ENCODE measurements at places on chromosomes 16 and 17. TPM values are rescaled to one million over a fixed set of nuclear protein-coding genes. Genes with fewer than 3 reads are reported as not detected.
A peak's percentile ranks its signal among the peaks of the same experiment; 100 is the strongest.

DNA sequence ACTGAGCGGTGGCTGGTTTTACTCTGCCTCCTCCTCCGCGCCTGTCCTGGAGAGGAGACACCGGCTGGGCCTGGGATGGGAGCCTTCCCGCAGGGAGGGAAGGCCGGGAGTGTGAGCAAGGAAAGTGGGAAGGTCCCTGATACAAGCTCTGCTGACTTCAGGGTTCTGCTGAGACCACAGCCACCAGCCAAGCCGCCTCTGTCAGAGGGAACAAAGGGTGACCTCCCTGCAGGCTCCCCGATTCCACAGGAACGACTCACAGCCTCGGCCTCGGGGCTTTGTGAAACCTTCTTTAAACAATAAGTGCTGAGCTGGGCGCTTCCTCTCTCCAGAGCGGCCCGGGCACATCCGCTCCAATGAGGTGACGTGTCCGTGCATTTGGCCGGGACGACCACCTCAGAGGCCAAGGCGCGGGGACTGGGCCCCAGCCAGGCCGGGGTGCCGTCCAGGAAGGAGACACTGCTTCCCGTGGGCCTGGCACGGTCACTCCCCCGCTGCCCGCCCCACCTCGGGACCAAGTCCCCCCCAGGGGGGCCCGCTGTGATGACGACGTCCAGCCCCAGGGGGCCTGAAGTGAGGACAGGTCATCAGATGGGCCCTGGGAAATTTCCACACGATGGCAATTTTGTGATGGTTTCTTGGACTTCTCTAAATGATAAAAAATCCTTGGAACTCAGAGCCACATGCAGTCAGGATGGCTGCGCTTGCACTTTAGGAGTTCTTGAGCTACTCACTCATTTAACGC, 11.8 kb upstream of the CIBAR2 start:
- H3K27me3 ChIP-seq: no peaks in the 10 kb centered on the region
- no peak overlapping the region for H3K27ac ChIP-seq
- no peak overlapping the region for H3K4me3 ChIP-seq
- H3K4me1 ChIP-seq: peaks cover 11% of the 10 kb centered on the region

DNA sequence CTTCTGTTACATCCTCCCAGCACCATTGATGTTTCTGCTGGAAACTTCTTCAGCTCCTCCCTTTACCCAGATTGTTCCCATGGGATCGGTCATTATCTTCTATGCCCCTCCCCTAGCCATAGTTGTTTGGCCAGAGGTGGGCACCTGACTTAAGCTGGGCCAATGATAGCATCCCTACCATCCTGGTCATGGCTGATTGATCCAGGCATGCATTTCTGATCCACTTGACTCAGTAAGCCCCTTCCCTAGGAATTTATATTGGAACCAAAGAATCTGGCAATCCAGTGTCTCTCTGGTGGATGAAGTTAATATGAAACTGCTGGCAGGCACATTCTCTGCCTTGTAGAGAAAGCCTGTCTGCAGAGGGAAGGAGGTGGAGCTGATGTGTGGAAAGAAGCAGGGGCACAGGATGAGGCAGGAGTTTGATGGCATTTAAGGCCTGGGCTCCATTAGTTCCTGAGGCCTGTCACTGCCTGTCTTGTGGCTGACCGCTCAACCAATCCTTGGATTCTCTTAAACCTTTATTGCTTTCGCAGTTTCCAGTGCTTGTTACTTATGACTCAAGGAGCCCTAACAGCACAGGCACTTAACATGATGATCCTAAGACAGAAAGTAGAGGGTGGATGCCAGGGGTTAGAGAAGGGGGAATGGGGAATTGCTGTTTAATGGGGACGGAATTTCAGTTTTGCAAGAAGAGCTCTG, 152.4 kb downstream of the ABCC12 start:
- H3K36me3 ChIP-seq: no peaks in the 10 kb centered on the region
- no peak overlapping the region for H3K4me3 ChIP-seq
- H3K27ac ChIP-seq: no peak overlapping the region

TEKT1 gene
- not detected for total RNA-seq

GRCh38 chr16:87806641-87807546, 41.1 kb upstream of the KLHDC4 start:
- peaks cover 32% of the 10 kb centered on the region for H3K4me1 ChIP-seq
- H3K27me3 ChIP-seq: no peaks in the 10 kb centered on the region
- peak; percentile 44 for DNase-seq

HOXB1 gene
- not detected for total RNA-seq

GRCh38 chr17:29559640-29560039, 7.2 kb downstream of the ABHD15 start:
- DNase-seq: no peak
- no peaks in the 10 kb centered on the region for H3K27me3 ChIP-seq
- H3K4me3 ChIP-seq: no peak overlapping the region
- no peak overlapping the region for H3K27ac ChIP-seq

Measured in activated T-helper 2 cell treated with anti-CD3 and anti-CD28 coated beads, Interferon-gamma antibody, Interleukin-2, Interleukin-4, amounts not matched to agents 10 μg/mL and 5 μg/mL and 100 μg/mL, durations not matched to agents 14 hours and 24 hours and 36 hours (primary cell).